ENCODE measurements at places on chromosomes 12 and 14. TPM values are rescaled to one million over a fixed set of nuclear protein-coding genes. Genes with fewer than 3 reads are reported as not detected.
A peak's percentile ranks its signal among the peaks of the same experiment; 100 is the strongest.

DNA sequence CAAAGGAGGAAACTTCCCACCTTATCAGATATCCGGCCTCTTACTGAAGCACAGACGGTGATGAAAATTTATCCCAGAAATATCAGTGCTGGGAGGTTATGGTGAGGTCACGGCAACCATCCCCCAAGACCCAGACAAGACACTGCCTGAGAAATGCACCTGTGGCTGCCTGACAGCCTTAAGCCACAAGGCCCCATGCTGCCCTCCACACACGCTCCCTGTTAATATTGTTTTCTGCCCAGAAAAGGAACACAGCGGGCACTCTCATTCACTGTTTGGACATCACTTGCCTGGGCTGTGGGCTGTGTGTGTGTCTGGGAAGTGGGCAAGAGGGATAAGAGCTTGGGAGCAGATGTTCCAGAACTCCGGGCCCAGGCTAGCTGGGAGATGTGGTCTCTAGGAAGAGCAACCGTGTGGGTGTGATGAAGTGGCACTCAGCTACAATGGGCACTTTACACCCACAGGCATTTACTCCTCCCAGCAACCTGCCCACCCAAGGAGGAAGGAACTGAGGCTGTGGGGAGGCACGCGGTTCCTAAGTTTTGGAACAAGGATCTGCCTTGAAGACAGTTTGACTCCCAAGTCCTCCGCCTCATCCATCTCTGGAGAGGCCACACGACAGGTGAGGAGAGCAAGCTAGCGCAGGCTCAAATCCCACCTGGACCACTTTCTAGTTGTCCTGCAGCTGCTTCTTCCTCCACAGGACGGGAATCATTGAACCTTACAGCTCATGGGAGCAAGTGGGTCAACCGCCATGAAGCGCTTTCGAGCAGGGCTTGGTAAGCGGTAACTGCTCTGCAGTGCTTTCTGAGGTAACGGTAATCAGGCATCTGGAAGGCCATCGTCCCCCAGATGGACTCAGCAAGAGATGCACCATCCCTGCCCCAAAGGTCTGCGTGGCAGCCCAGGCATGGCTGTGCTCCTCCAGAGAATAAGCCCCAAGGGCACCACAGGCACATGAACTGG, 91.4 kb downstream of the CHGA start:
- H3K4me1 ChIP-seq: peaks cover 5% of the 10 kb centered on the region
- no peaks in the 10 kb centered on the region for H3K36me3 ChIP-seq
- DNase-seq: no peak
- H3K27ac ChIP-seq: peak overlapping the region; percentile 29

GRCh38 chr14:65685572-65685971, 273.0 kb downstream of the FUT8 start:
- no peaks in the 10 kb centered on the region for H3K4me1 ChIP-seq
- no peak for DNase-seq
- no peaks in the 10 kb centered on the region for H3K27me3 ChIP-seq
- H3K36me3 ChIP-seq: no peaks in the 10 kb centered on the region

AQP6 gene
- not detected for total RNA-seq

DNA sequence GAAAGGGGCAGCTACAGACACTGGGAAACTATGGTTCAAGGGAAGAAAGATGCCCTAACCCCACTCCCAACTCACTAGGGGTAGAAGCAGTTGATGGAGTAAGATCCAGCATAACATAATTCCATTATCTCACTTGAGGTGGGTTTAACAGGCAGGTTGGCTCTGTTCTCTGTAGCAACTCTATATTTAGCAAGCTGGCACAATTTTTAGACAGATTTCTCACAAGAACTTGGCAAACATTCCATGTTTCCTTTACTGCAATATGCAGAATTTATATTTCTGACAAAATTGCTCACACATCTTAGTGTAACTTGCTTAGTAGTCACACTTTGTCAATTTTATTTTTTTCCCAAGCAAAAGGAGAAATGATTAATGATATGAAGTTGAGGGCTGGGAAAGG, 475.4 kb downstream of the RMST start:
- no peak overlapping the region for H3K27ac ChIP-seq
- H3K4me1 ChIP-seq: no peaks in the 10 kb centered on the region
- no peak for DNase-seq
- H3K27me3 ChIP-seq: no peaks in the 10 kb centered on the region

GRCh38 chr14:58637391-58638230, at the start of gene DACT1:
TSS of gene DACT1 (plus strand) at chr14:58637962. CDS start at chr14:58638203, 241 bp downstream.
- no peak for DNase-seq
- no peaks in the 10 kb centered on the region for H3K36me3 ChIP-seq
- no peaks in the 10 kb centered on the region for H3K4me1 ChIP-seq
- no peaks in the 10 kb centered on the region for H3K27me3 ChIP-seq

SMCO2 gene
- not detected for total RNA-seq

GRCh38 chr12:107875786-107876185, 101.3 kb downstream of the ASCL4 start:
- H3K36me3 ChIP-seq: no peaks in the 10 kb centered on the region
- peaks cover 6% of the 10 kb centered on the region for H3K27me3 ChIP-seq
- H3K4me3 ChIP-seq: no peak overlapping the region

GRCh38 chr12:132777614-132778013, 16.0 kb upstream of the ANKLE2 start:
- DNase-seq: no peak
- H3K27ac ChIP-seq: peak overlapping the region; percentile 25
- peaks cover 4% of the 10 kb centered on the region for H3K4me1 ChIP-seq
- H3K4me3 ChIP-seq: no peak overlapping the region

DNA sequence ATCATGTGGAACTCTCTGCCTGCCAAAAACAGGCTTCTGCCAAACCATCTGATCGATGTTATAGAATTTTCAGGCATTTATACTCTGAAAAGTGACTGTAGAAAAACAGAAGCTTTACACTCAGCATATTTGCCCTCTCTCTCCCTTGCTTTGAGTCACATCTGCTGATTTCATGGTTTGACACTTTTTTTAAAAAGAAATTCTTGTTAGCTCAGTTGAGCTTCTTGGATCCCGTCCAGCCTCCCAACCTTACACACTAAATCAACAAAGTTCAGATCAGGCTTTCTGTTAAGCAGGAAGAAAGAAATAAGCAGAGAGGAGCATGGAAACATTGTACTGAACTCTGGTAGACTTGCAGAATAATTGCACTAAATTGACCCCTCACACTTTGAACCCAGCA, 193.6 kb upstream of the SEL1L start:
- H3K27ac ChIP-seq: no peak overlapping the region
- no peaks in the 10 kb centered on the region for H3K27me3 ChIP-seq
- no peaks in the 10 kb centered on the region for H3K36me3 ChIP-seq

ST8SIA1 gene
- 10.4 TPM for total RNA-seq

TMEM19 gene
- 13.0 TPM for total RNA-seq

STAC3 gene
- 3.2 TPM for total RNA-seq
